Stimulated activated CD8-positive, alpha-beta memory T cell treated with anti-CD3 and anti-CD28 coated beads, Interleukin-15, amount 100 ng/mL, for 1 hour (primary cell): ENCODE measurements at places on chromosomes 4 and X.

DNA sequence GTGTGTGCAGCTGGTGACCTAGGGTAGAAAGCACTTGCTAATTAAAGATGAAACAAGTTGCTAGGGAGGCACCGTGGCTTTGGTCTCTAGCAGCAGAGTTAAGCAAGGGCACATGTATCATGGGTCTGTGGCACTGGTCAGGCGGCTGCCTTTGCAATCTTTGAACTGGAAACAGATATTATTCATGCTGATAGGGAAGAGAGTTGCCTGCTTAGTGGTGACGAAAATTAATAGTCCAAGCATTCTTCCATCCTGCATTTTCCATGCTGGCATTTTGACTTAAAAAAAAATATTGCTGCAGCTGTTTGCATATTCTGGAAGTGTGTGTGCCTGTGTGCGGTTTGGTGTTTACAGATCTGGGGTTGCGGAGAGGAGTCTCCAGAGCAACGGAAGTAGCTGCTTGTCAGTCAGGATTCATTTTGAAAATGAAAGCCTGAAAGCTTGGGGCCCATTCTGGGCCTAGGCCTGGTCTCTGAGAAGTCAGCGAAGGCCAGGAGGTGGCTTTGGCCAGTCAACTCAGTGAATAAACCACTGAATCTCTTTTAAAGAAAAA, 2.3 kb upstream of the SOWAHD start:
- no peak for DNase-seq

GRCh38 chr4:7353046-7353790, 81.5 kb downstream of the PSAPL1 start:
- no peak for DNase-seq

- DNase-seq = no peak
Measured at GRCh38 chr4:40628888-40629287, 776 bp downstream of the RBM47 start.

GRCh38 chr4:143609492-143609891, 91.0 kb downstream of the FREM3 start:
- DNase-seq = no peak

GRCh38 chr4:93748373-93749291, 79.9 kb upstream of the ATOH1 start:
- no peak for DNase-seq

- DNase-seq = no peak
Measured at GRCh38 chr4:73426666-73427065, 9.4 kb upstream of the AFP start.

- no peak for DNase-seq
Measured at GRCh38 chr4:6328526-6328925, 58.9 kb downstream of the WFS1 start.

DNA sequence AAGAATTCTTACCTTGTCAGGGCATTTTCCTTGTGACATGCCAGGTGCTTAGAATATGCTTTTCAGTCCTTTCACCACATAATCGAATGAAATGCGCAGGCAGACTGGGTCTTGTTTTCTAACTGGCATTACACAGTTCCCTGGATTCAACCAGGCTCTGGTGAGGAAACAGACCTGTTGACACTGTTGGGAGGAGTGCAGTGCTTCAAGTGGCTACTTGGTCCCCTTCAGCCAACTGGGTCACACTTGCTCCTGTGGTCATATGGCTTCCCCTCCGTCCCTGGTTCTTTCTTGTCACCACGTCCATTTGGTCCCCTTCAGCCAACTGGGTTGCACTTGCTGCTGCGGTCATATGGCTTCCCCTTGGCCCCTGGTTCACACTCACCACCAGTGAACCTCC, 9.7 kb downstream of the SMIM20 start:
- no peak for DNase-seq

DNA sequence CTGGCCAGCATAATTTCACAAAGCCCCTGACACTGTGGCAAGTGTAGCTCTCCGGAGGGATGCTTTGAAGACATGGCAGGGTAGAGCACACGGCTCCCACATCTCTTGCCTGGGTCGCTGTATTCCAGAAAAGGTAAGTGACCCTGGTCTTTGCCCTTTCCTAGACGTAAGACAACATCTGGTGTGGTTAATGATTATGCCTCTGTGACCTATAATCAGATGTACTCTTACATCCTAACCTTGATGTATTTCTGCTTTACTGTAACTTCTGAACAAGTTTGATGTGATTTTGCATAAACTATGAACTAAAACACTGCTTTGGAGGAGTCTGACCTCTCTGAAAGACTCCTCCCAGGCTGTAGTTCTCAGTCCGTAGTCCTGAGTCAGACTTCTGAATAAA, 59.1 kb upstream of the ACSL1 start:
- DNase-seq = no peak

DNA sequence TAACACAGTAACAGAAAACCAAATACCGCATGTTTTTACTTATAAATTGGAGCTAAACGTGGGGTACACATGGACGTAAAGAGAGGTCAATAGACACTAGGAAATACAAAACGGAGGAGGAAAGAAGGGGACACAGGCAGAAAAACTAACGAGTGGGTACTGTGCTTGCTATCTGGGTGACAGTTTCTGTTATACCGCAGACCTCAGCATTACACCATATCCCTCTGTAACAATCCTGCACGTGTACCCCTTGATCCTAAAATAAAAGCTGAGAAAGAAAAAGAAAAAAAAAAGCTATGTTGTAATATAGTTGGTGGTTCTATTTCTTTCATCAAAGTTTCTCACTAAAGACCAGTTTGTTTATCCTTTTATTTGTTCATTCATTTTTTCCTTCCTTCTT, 47.9 kb upstream of the UNC5C start:
- DNase-seq = no peak

DNA sequence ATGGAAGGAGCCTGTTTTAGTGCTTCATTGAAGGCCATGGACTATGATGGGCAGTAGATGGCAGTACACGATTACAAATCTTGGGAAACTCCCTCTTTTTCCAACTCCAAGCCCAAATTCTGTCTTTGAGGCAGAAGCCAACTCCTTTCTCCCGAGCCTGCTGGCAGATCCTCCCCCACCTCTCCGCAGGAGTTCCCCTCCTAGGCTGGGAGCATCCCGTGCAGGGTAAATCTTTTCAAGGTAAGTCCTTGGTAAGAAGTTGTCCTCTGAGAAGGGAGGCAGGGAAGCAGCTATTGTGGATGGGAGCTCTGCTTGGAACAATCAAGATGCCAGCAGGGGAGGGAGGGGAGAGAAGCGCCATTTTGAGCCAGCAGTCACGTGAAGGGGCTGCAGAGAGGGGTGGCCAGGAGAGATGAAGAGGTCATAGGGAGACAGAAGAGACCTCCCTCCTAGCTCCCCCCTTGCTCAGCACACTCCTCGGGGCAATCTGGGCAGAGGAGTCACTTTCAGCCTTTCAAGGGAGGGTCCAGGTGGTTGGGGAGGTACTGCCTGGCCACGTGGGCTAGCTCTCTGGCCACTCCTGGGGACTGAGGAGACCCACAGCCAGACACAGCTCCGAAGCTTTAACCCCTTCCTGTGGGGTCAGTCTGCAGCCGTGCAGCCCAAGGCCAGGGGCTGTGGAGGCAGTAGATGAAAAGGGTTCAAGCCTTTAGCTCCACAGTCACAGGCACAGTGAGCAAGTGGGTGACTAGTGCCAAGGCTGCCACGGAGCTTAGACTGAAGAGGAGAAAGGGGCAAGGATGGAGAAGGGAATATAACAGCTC, 9.6 kb downstream of the CC2D2A start:
- no peak for DNase-seq

DNA sequence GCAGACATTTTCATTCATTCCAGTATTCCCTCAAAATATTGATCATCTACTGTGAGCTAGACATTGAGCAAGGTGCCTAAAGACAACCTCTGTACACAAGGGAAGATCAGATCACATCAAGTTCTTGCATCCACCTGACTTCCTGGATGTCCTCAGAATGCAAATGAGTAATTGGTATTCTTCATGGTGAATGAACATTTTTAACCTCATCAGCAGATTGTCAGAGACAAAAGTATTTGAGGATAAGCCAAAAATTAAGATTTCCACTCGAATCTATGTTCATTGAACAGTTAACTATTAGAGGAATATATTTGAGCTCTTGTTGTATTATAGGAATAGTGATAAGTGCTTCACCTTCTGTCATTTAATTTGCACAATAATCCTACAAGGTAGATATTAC, 1.3 kb downstream of the SMARCAD1 start:
- no peak for DNase-seq

DNA sequence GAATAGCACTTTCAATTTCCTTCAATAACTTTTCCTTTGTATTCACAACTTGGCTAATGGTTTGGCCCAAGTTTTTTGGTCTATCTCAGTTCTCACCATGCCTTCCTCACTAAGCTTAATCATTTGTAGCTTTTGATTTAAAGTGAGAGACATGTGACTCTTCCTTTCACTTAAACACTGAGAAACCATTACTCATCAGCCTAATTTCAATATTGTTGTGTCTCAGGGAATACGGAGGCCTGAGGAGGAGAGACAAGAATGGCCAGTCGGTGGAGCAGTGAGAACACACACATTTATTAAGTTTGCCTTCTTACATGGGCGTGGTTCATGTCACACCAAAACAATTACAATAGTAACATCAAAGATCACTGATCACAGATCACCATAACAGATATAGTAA, 56.7 kb downstream of the TSPAN5 start:
- DNase-seq = no peak

- no peak for DNase-seq
Measured at GRCh38 chr4:148632476-148632875, 190.3 kb upstream of the NR3C2 start.

- no peak for DNase-seq
Measured at GRCh38 chr4:24991015-24991414, 39.7 kb downstream of the LGI2 start.

GRCh38 chr4:154586296-154587033, 4.1 kb downstream of the FGA start:
- DNase-seq = no peak

DNA sequence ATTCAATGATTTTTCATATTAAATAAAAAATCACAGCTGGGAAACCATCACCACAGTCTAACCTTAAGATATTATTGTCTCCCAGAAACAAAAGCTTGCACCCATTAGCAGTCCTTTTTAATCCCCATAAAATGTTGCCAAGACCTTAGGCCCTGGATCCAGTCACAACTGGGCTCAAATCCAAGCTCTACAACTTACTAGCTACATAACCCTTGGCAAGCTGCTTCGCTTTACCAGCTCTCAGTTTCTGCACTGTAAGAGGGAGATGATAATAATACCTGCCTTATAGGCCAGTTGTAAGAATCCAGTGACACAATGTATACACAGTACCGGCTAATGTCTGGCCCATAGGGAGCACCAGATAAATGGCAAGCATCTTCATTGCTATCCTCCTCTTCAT, 400.9 kb upstream of the FGF13 start:
- no peak for DNase-seq

DNA sequence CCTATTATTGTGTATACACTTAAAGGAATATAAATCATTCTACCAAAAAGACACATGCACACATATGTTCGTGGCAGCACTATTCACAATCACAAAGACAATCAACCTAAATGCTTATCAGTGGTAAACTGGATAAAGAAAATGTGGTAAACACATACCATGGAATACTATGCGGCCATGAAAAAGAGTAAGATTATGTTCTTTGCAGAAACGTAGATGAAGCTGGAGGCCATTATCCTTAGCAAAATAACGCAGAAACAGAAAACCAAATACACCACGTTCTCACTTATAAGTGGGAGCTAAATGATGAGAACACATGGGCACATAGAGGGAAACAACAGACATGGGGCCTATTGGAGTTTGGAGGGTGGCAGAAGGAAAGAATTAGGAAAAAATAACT, 593.2 kb downstream of the DMD start:
- DNase-seq = no peak

GRCh38 chr4:106353786-106354185, 14.8 kb downstream of the GIMD1 start:
- no peak for DNase-seq

GRCh38 chrX:5051831-5052491, 1176.7 kb downstream of the NLGN4X start:
- no peak for DNase-seq

DNA sequence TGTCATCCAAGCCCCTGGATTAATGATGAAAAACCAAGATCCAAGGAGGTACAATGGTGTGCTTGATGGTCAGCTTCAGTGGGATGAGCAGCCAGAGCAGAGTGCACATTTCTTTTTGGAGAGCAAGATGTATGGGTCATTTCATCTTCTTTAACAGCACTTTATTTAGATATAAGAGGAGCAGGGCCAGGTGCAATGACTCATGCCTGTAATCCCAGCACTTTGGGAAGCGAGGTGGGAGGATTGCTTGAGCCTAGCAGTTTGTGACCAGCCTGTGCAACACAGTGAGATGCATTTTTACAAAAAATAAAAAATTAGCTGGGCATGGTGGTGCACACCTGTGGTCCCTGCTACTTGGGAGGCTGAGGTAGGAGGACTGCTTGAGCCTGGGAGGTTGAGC, 45.3 kb upstream of the MAP3K15 start:
- DNase-seq = no peak

DNA sequence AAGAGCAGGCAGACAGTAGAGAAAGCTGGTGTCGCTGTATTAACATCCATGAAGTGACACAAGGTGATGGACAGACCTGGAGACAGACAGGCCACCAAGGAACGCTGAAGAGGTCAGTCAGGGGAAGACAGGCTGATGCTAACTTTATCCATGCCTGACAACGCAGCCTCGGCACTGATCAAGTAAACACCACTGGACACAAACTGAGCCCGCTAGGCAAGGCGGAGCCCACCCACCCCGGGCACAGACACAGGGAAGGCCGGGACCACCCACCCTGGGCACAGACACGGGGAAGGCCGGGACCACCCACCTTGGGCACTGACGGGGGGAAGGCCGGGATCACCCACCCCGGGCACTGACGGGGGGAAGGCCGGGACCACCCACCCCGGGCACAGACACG, 18.8 kb downstream of the PPP2R3B start:
- DNase-seq = no peak

GRCh38 chrX:106626789-106627188, 15.0 kb downstream of the RADX start:
- no peak for DNase-seq

DNA sequence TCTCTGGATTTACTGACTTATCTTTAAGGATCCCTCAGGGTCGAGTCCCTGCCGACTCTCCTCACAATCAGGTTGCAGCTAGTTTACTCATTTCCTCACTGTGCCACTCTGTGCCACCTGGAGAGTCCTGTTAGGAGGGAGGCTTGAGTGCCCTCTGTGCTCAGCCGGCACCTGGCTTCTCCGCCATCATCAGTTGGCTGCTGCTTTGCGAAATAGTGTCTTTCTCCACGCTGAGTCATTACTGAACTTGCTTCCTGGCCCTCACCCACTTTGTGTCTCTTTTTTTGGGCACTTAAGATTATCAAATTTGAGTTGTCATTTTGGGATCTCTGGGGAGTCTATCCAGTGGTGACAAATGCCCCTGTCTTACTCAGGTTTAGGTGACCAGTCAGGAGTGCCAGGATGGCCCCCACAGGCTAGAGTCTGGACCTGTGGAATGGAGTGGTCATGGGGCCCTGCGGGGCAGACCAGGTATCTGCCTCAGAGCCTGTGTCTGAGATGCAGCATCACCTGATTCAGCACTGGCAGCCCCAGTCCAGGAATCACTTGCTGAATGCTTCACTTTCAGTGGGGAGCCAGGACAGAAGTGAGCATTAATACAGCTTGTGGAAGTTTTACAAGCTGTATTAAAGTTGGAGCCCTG, 37.7 kb downstream of the JADE1 start:
- no peak for DNase-seq

- no peak for DNase-seq
Measured at GRCh38 chrX:9627922-9628321, 137.7 kb downstream of the GPR143 start.
